Stimulated activated CD4-positive, alpha-beta T cell treated with anti-CD3 and anti-CD28 coated beads, Interleukin-15, amount 100 ng/mL, for 1 hour (primary cell): ENCODE measurements at places on chromosomes 3 and 15.

GRCh38 chr3:16147220-16147994 lies 27.1 kb upstream of the GALNT15 start:
- no peak for DNase-seq

DNA sequence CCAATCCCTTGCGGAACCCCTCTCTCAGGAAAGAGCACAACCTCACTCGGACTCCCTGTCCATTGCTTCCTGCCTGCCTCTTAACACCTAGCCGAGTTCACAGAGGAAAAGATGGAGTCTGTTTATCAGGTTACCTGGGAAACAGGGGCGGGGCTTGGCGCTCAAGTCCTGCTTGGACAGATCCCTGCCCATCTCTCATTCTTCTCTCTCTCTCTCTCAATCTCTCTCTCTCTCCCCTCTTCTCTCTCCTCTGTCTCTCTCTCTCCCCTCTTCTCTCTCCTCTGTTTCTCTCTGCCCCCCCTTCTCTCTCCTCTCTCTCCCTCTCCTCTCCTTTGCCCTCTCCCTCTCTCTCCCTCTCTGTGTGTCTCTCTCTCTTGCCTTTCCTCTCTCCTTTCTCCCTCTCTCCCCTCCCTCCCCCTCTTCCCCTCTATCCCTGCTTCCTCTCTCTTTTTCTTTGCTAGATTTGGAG lies at the start of gene EFHB:
Gene EFHB (minus strand): TSS at position 120 of the 469 bp plus-strand sequence. CDS start 199 bp downstream, outside the sequence.
- DNase-seq, result no peak

GRCh38 chr15:59230531-59231055 lies 23.9 kb downstream of the LDHAL6B start:
- DNase-seq, result no peak

GRCh38 chr3:105369500-105370371 lies 3.0 kb downstream of the ALCAM start:
- no peak for DNase-seq

- no peak for DNase-seq
Measured at GRCh38 chr3:129956936-129957335, 17.6 kb upstream of the TRH start.

DNA sequence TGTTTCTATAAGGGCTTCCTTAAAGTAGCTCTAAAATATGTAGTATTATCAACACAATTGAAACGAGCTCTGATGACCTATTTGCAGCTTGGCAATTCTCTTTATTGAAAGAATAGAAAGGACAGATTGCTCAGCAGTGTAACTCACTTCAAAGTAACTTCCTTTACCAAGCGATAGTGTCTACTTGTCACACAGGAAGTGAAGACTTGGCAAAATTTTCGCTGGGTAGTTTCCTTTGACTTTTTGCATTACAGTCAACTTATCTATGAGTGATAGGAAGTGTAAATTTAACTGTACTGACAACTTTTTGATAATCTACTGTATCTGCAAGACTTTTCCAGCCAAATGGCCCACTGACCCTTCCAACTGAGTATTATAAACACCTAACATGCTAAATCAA lies 22.8 kb downstream of the SLC9A9 start:
- DNase-seq, result no peak

DNA sequence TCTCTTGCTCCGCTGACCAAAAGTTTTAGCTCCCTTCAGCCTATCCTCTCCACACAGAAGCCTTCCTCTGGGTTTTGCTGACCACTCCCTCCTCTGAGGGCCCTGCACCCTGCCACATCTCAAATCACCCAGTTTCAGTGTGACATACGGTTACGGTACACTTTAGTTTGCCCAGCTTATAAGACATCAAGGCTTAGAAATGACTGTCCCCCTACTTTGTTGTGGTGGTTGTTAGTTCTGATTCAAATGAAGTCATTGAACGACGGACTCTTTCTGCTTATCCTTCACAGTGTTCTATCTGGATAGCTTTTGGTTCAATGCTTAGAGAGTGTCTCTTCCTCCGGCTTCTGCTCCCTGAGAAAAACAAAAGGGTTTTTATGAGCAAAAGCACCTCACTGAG lies 68.0 kb upstream of the NDUFB4 start:
- no peak for DNase-seq

GRCh38 chr3:71095511-71096291 lies 487.8 kb downstream of the FOXP1 start:
- no peak for DNase-seq

DNA sequence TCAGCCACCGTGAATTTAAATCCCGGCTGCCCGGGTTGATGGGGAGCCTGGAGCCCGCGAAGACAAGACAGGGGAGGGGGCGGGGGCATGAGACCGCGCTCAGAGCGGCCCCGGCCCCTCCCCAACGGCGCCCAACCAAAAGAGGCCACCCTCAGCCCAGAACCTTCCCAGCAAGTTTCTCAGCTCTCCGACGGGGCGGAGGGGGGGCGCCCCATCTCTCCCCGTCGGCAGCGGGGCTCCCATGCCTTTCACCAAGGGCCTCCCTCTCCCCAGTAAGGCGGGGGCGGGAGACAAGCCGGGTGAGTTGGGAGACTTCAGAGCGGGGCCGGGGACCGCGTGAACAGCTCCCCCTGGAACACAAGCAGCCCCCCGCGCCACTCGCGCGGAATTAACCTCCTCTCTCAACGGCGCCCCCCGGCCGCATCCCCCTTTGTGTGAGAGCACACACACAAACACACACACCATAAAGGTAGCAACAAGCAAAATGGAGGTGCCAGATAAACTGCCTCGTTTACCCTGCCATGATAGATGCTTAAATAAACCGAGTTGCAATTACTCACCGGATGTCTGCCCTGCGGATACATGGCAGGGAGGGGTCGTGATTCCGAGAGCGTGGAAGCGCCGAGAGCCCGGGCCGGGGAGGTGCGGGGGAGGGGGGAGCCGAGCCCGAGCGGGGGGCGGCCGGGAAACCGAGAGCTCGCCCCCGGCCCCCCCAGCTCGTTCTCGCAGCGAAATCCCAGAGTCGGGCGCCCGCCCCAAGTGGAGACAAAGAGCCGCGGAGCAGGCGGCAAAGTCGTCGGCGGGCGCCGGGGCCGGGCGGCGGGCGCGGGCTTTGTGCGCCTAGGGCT lies 1.3 kb downstream of the TLE3 start:
- peak; percentile 9 for DNase-seq
